ENCODE measurements at places on chromosomes 1 and 21.

DNA sequence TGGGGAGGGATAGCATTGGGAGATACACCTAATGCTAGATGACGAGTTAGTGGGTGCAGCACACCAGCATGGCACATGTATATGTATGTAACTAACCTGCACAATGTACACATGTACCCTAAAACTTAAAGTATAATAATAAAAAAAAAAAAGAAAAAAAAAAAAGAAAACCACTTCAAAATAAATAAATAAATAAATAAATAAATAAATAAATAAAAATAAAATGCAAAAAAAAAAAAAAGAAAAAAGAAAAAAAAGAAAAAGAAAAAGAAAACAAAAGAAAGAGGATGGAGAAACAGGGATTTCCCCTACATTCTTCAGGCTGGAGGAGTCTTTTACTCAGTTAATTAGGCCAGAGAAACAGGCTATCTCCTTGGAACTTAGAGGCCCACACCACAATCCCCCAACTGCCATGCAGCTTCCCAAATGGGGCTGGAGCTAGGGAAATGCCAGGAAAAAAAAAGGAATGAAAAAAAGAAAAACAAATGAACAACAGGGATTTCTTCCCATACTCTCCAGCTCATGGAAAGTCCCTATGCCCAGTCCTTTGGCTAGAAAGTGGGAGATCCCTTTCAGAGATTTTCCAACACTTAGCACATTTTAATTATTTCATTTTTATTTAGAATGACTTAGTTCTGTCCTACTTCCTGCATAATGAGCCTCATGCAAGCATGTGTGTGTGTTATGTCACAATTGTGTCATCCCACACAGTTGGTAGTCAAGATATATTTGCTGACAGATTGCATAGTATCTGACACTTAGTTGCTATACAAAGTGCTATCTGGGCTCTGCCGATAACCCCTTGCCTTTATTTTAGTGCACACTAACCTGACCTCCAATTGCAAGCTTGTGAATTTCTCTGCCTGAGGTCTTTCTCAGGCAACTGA is 486.4 kb downstream of the PLPP3 start:
- DNase-seq = no peak

DNA sequence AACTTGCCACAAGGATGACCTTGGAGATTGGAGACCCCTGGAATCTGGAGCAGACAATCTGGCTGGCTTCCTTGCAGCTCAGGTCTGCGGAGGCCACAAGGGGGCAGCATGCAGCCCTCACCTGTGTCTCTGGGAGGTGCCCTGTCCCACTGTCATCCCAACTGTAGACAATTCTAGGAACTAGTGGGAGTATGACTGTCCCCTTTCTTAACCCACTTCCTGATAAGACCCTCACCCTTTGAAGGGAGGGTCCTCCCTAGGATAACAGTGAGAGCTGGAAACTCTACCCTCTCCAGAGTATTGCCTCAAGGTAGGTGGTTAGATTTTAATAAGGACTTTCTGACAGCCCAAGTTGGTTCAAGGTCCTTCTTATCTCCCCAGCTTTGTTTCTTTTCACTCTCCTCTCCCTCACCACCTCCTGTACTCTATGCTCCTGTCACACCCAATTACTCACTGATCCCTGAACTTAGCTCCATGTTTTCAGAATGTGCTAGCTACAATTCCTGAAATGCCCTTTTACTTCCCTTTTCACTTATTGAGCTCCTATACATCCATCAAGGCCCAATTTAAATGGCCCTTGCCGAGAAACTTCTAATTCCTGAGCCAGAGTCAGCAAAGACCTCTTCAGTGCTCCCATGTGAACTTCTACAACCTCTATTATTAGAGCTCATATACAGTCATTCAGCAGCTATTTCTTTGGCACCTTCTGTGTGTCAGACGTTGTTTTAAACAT is 9.2 kb upstream of the KCNQ4 start:
- DNase-seq = peak; percentile 53

DNA sequence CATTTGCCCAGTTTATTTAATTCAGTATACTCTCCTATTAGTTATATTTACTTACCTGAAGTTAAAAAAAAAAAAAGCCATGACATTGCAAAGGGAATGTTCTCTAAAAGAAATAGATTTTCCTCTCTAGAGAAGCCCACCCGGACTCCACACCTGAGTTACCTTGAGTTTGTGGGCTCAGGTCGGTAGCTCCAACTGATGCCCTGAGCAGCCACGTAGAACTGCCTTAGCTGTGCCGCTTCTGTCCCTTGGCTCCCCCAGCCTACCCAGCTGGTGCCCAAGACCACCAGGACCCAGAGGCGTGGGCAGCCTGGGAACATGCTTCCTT is 250 bp downstream of the F5 start:
- DNase-seq = no peak

DNA sequence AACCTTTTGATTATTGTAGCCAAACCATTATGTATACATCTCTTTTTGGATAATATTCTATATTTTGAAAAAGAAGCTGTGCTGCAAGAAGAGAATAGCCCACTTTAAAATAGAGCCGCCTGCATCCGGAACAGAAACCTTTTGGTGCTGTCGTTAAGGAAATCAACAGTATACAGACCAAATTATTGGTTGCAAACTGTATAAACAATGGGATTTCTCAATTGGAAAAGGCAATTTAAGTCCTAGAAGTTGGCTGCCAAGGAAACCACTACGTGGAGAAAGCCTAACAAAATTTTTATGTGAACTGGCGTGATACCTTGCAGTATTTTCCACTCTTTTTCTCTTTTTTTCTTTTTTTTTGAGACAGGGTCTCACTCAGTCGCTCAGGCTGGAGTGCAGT is 25.8 kb downstream of the DESI2 start:
- DNase-seq = no peak

- DNase-seq = no peak
Observed at GRCh38 chr1:207698822-207699483, 52.9 kb upstream of the CD46 start.

GRCh38 chr1:34132161-34132420 is 32.9 kb downstream of the CSMD2 start:
- DNase-seq = no peak

DNA sequence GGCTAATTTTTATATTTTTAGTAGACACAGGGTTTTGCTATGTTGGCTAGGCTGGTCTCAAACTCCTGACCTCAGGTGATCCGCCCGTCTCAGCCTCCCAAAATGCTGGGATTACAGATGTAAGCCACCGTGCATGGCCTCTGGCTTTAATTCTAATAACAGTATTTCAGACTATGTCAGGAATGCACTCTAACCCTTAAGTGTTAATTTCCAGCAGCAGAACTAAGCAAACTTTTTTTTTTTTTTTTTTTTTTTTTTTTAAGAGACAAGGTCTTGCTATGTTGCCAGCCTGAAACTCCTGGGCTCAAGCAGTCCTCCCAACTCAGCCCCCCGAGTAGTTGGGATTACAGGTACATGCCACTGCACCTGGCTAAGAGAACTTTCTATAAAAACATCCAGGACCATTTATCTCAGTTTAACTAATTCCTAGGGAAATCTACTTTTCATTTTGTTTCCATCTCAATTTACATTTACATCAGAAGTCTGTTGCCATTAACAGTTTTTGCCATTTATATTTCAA is 6.5 kb downstream of the DCAF8 start:
- DNase-seq = no peak

GRCh38 chr1:160030657-160031364 is 979 bp downstream of the PIGM start:
- no peak for DNase-seq

DNA sequence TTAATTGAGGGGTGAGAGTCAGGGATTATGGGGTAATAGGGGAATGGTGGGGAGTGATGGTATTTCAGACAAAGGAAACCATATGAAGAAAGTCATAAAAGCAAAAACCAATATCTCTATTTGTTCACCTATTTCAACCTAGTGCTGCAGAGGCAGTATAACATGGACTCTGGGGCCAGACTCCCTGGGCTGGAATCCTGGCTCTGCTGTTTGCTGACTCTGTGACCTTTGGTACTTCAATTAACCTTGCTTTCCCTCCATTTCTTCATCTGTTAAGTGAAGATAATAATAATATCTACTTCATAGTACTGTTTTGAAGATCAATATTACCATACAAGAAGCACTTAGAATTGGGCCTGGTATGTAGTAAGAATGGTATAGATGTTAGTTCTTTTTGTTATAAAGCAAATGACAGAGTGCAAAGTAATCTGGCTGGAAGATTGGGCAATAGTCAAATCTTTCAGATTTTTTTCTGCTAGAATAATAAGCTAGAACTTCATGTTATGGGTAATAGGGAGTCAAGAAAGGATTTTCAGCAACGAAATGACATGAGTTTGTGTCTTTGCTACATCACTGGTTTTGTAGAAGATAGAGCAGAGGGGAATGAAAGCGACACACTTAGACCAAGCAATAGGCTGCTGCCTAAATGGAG is 9.0 kb downstream of the EPHX4 start:
- no peak for DNase-seq

GRCh38 chr1:204408074-204408507 is 3.5 kb downstream of the PPP1R15B start:
- no peak for DNase-seq

DNA sequence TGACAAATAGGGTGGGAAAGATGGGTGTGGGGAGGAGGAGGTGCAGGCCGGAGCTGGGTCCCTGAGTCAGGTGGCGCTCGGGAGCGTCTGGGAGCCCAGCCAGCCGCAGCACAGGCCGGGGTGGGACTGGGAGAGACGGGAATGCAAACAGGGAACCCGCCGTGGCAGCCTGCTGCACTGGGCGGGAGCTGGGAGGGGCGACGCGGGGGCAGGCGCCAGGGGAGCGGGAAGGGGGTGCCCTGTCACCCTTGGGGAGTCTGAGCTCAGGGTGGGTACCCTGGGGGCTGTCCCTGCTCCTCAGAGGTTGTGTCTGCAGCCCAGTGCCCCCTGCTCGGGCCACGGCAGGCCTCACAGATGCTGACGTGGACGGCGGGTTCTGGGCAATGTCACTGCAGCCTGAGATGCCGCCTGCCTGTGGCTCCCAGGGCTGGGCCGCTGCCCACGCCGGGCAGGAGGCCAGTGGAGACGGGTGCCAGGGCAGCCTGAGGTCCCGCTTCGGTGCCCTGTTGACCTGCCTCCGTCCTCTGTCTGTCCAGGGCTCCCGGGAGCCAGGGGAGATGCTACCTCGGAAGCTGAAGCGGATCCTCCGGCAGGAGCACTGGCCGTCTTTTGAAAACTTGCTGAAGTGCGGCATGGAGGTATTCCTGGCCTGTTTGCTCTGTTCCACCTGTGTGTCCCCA is 16.6 kb upstream of the LRRC3 start:
- DNase-seq = no peak

DNA sequence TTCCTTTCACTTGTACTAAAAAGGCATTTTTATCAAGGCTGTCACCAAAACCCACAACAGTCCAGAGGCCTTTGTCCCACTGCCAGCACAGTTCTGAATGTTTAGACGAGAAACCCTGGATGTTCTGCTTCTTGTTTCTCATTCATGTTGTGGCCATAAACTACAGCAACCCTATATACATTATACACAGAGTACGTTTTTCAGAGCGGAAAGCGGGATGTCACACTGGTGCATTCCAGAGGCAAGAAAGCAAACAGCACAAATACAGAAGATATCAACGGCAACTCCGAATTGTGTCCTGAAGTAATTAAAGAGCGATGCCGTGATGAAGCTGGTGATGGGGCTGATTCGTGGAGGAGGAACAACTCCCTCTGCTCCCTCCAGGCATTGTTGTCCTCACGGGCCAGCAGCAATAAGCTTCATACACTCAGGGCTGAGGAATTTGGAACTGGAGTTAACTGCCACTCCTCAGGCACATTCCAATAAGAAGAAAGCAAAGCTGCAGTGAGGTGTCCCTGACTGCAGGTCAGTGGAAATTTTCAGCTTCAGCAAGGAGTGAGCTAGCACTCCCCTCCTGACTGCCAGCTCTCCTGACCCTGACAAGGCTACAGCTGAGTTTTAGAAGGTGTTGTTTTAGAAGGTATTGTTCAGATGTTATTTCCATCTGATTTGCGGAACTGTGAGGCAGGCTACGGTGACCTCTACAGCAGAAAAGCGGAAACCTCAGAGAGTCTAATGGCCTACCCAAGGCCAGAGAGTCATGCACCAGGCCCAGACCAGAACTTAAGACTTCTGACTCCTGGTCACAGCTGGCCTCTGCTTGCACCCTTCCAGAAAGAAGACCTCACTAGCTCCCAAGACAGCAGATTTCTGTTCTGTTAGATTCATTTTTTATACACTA is 149.0 kb downstream of the TGFBR3 start:
- no peak for DNase-seq

GRCh38 chr21:38989745-38990423 is 184.2 kb downstream of the ETS2 start:
- DNase-seq = no peak

DNA sequence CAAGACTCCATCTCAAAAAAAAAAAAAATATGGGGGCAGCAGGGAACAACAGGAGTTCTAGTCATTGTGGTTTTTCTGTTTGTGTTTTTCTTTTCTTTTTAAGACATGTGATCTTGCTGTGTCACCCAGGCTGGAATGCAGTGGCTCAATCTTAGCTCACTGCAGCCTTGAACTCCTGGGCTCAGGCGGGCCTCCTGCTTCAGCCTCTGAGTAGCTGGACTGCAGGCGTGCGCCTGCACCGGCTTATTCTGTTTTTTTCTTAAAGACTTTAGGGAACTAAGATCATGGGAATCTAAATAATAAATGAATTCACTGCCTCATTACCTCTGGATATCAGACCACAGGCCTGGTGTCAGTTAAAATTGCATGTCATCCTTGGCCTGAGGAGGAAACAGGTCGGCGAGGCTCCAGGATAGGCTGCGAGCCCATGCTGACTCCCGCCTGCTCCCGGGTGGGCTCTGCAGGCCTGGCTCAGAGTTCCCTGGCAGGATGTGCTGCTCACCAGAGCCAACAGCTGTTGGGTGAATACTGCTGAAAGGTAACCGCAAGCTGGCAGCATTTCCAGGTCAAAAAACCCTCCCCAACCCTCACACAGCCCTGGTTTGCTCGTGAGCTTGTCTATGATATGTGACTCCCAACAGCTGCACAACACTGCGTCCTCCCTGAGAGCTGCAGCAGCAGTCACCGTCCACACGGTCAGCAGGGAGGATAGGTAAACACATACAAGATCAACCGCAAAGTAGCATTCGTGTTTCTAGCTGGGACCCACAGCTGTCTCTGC is 58.1 kb downstream of the SCCPDH start:
- DNase-seq = no peak

- DNase-seq = no peak
Observed at GRCh38 chr1:150928286-150928685, 2.1 kb downstream of the SETDB1 start.

DNA sequence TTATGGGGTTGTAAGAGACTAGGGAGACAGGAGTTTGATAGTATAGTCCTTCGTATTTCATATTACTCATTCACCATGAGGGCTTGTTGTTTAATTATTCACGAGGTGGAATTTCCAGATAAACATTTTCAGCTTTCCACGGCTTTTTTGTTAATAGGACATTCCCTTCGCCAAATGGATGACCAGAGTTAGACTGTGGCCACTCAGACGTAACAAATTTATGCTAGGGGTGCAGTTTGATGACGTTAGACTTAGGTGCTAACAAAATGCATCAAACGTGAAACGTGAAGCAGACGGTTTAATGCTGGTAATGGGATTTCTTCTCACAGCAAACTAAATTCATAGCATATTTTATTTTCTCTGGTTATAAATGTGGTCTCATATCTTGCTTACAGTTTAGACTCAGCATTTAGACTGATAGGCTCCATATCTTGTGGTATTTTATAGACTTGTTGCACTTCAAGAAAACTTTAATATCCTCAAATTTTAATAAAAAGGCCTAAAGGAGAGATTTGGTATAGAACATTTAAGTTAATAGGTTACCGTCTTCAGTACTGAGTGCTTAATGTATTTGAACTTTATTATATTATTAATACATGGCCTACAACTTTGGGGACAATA is 2.3 kb downstream of the DHX9 start:
- DNase-seq = no peak

All from activated CD8-positive, alpha-beta memory T cell treated with anti-CD3 and anti-CD28 coated beads for 1 hour (primary cell).